ENCODE measurements at places on chromosomes 7 and 10.

DNA sequence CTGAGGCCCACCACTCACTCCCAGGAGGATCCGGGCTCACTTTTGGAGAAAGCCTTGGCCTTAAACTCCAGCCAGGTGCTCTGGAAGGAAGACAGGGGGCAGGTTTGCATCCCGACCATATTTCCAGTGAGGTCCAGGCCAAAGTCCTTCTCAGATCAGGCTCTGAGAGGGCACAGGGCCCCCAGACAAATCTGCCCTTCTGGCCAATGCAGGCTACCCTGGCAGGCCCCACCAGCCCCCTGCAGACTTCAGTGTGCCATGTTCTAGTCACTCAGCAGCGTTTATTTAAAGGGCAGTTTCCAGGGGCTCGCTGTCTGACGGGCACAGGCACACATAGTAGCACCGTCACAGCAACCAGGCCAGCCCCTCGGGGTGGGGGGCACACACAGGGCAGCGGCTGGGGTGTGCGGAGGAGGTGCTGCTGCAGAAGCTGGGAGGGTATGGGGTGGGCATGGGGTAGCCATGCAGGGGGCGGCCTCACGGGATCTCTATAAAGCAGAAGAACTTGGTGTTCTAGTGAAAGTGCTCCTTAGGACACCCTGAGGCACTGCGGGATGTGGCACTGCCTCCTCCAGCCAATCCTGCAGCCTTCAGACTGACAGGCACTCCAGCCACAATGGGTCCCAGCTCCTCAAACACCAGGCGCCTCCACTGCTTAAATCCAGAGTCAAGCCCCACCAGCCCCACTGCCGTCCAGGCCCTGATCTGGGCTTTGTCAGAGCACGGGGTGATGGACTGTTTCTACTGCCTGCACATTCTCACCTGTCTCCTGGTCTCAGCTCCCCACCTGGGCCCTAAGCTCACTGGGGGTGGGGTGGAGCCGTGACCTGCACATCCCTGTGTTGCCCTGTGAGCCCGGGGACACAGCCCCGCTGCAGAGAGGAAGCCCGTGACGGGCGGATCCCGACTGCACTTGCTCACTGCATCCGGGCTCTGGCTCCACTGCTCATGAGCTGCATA is 9.6 kb upstream of the PYROXD2 start:
- no peak for DNase-seq

GRCh38 chr7:85320699-85321476 is 134.0 kb upstream of the SEMA3D start:
- no peak for DNase-seq

GRCh38 chr10:50501924-50502452 is 121.8 kb downstream of the SGMS1 start:
- DNase-seq, result peak; percentile 29

- DNase-seq, result no peak
Measured at GRCh38 chr10:125127986-125128385, 32.4 kb downstream of the CTBP2 start.

DNA sequence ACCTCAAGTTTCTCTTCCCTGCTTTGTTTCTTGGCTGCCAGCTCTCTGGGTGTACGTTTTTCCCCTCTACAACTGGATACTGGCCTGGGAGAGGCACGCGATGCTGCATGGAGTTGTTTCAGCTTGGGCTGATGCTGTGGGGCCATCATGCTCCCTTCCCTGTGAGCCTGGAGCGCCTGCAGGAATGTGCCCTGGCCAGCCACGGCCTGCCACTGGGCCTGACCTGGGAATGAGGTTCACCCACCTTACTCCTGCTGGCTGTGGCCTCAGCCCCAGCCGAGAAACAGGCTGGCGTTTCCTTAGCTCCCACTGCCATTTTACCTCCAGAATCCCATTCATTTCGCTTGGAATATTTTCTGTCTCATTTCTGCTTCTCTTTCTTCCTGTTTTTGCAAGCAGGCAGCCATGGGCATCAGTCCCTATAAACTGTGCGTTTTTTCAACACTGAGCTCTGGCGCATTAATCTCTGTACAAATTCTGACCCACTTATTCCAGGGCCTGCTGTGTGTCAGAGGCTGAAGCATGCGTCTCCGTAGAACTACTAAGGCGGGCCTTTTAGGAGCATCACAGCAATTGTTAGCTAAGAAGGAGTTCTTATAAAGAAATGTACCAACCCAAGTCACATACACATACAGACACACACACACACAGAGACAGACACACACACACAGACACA is 57.9 kb downstream of the GATA3 start:
- no peak for DNase-seq

- DNase-seq, result peak; percentile 71
Measured at GRCh38 chr7:139777948-139778841, at the start of gene HIPK2. TSS of gene HIPK2 (minus strand) at chr7:139777998. CDS start at chr7:139777623, 375 bp downstream.

DNA sequence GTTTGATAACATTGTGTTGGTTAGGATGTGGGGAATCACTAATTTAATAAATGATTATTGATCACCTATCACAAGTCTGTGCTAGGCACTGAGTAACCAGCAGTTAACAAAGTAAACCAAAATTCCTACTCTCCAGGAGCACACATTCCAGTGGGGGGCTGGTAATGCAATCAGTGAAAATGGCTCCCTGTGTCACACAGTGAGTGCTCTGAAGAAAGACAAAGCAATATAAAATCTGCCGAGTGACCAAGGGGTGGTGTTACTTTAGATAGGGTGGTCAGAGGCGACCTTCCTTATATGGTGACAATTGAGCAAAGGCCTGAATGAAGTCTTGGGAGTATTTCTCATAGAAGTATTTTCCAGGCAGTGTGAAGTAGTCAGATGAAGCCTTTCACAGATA is 13.6 kb upstream of the SMC3 start:
- no peak for DNase-seq

DNA sequence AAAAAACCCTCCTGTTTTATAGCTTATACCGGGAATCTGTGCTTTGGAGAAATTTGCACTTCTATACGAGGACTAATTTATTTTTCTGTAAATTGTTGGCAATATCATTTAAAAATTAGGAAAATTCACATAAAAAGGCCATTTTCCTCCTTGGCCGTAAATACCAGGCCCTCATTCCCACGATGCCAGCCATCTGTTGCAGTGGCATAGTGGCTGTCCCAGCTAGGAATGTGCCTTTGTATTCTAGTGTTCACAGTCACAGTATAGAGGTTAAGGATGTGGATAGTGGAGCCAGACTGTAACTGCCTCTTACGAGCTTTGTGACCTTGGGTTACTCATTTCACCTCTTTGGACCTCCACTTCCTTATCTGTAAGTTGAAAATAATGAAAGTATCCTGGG is 312.5 kb downstream of the GPR158 start:
- DNase-seq, result no peak

DNA sequence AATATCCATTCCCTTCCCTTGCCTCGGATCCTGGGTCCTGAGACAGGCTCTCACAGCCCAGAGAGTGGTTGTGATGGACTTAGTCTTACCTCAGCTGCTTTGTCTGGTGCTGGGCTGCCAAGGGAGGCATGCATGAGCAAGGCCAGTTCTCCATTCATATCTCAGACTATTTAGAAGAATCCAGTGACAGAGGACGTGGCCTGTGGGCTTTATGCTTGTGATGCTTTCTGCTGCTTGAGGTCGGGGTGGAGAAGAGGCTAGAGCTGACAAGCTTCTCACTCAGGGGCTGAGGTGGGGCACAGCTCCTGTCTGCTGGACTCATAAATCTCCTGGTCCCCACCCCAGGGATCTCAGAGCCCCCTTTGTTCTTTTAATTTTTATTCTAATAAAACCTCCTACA is 66.8 kb downstream of the DNAJC12 start:
- DNase-seq, result no peak

All from activated CD4-positive, alpha-beta T cell treated with anti-CD3 and anti-CD28 coated beads, Interleukin-2, amount 50 U/mL, for 48 hours (primary cell).